ENCODE measurements at places on chromosomes 16 and 17. TPM values are rescaled to one million over a fixed set of nuclear protein-coding genes. Genes with fewer than 3 reads are reported as not detected.

The HOXB3 gene
- total RNA-seq: 21.9 TPM

The CCL1 gene
- not detected for total RNA-seq

GRCh38 chr16:9154567-9155410 lies 63.3 kb downstream of the HAPSTR1 start:
- no peak overlapping the region for H3K4me3 ChIP-seq
- H3K36me3 ChIP-seq: peaks cover 3% of the 10 kb centered on the region
- peaks cover 20% of the 10 kb centered on the region for H3K27me3 ChIP-seq
- DNase-seq: no peak
- H3K27ac ChIP-seq: no peak overlapping the region

GRCh38 chr16:82917886-82918595 lies 291.3 kb downstream of the CDH13 start:
- peaks cover 6% of the 10 kb centered on the region for H3K4me1 ChIP-seq
- H3K4me3 ChIP-seq: no peak overlapping the region
- H3K27ac ChIP-seq: no peak overlapping the region
- no peak for DNase-seq

DNA sequence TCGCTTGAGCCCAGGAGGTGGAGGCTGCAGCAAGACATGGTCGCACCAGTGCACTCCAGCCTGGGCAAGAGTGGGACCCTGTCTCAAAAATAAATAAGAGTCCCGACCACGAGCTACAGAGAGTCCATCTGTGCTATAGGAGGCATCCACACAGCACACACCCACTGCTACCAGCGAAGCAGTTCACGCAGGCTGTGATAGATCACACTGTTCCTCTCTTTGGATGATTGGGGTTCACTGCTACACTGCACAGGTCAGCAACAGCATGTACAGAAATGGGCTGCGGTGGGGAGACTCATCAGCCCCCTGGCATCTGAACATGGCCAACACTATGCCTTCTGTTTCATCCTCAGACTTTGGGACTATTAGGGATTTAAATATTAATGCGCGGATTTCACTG lies 33.8 kb downstream of the PMM2 start:
- H3K36me3 ChIP-seq: no peaks in the 10 kb centered on the region
- H3K27ac ChIP-seq: peak overlapping the region; percentile 95
- no peak for DNase-seq
- no peak overlapping the region for H3K4me3 ChIP-seq

- no peaks in the 10 kb centered on the region for H3K36me3 ChIP-seq
- no peak for DNase-seq
Observed at GRCh38 chr16:27571433-27572326, 21.7 kb downstream of the KATNIP start.

The SLC35G6 gene
- total RNA-seq: not detected

All from neural crest cell (in vitro differentiated cells).